ENCODE measurements at places on chromosomes 5 and 9. TPM values are rescaled to one million over a fixed set of nuclear protein-coding genes. Genes with fewer than 3 reads are reported as not detected.

SLC46A2 gene
- total RNA-seq = 0.28 TPM

CER1 gene
- not detected for total RNA-seq

HTR1A gene
- total RNA-seq = not detected

IQGAP2 gene
- total RNA-seq = 12.9 TPM

GFPT2 gene
- total RNA-seq = 75.4 TPM

SPATA31C1 gene
- total RNA-seq = not detected

AGTPBP1 gene
- total RNA-seq = 29.8 TPM

SV2C gene
- total RNA-seq = 0.05 TPM

TSLP gene
- total RNA-seq = 2.2 TPM

GABBR2 gene
- not detected for total RNA-seq

FAM219A gene
- total RNA-seq = 26.3 TPM

CDC20B gene
- not detected for total RNA-seq

TMEM174 gene
- total RNA-seq = not detected

GFM2 gene
- total RNA-seq = 16.1 TPM

SLC36A2 gene
- total RNA-seq = not detected

CDX1 gene
- total RNA-seq = 0.28 TPM

SKIC3 gene
- 86.8 TPM for total RNA-seq

DNAI1 gene
- not detected for total RNA-seq
